A673 (cell line): ENCODE measurements at places on chromosomes 4 and X. TPM values are rescaled to one million over a fixed set of nuclear protein-coding genes. Genes with fewer than 3 reads are reported as not detected.

DNA sequence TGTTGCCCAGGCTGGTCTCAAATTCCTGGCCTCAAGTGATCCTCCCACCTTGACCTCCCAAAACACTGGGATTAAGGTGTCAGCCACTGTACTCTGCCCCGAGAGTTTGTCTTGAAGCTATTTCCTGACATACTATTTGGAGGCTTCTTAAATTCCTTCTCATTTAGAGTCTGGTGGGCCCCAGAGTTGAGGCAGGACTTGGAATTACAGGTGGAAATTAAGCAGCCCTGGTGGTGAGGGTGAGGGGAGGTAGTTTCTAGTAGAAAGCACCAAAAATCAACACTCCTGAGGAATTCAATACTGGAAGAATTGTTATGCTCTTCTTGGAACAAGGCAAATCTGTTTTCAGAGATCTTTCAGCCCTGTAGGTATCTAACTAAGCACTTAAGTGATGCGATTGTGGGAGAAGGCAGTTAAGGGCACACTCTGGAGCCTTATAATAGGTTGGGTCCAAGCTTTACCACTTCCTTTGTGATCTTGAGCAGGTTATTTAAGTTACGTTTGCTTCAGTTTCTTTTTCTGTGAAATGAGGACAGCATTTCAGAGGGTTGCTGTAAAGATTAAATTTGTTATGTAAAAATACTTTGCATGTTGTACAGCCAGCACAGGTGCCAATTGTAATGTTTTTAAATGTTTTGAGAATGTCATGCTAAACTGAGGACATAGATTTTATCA is 200.7 kb downstream of the SOWAHB start:
- no peak for DNase-seq
- no peak overlapping the region for H3K27ac ChIP-seq
- H3K36me3 ChIP-seq: no peaks in the 10 kb centered on the region
- H3K27me3 ChIP-seq: no peaks in the 10 kb centered on the region
- no peaks in the 10 kb centered on the region for H3K4me1 ChIP-seq

- H3K4me3 ChIP-seq: no peak overlapping the region
- no peaks in the 10 kb centered on the region for H3K4me1 ChIP-seq
- H3K36me3 ChIP-seq: no peaks in the 10 kb centered on the region
- no peaks in the 10 kb centered on the region for H3K27me3 ChIP-seq
- no peak overlapping the region for H3K27ac ChIP-seq
These were observed 6.5 kb downstream of the SASH3 start for GRCh38 chrX:129786210-129786651.

- no peaks in the 10 kb centered on the region for H3K27me3 ChIP-seq
- DNase-seq: peak; percentile 81
- H3K36me3 ChIP-seq: no peaks in the 10 kb centered on the region
- peaks cover 4% of the 10 kb centered on the region for H3K4me1 ChIP-seq
- peak overlapping the region; percentile 54 for H3K27ac ChIP-seq
These were observed 49.9 kb downstream of the ELF4 start for GRCh38 chrX:130060122-130061069.

Gene FAM3A
- total RNA-seq: 35.8 and 38.5 TPM in 2 replicates

DNA sequence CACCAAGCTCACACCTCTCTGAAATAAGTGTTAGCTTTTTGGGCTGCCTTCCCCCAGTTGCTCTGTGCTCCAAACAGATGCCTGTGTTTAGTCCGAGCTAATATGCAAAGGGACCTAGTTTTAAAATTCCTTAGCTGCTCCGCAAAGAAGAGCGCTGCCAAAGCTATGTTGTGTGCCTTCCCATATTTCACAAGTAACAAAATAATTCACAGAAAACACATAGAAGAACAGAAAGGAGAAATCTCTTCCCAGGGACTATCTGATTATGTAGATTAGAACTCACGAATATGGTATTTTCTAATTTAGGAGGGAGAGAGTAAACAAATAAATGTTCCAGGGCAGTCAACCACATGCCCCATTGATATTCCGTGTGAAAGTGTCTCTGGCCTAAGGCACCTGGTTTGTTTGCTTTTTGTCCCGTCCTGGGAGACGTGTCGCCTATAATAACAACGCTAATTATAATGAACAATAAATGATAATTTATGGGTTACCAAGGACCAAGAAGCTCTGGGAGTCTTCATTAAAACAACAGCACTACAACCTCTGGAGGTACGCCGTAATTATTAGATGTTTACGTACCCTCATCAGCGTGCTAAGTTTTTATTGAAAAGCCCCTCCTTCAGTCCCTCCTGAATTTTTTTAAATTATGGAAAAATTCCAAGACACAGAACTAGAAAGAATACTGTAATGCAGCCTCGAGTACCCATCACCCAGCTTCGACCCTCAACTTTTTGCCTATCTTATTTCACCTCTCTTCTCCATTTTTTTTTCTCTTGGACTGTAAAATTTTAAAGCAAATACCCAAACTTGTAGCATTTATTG is 1.2 kb upstream of the CCNG2 start:
- H3K4me3 ChIP-seq: peak overlapping the region; percentile 81
- H3K27me3 ChIP-seq: no peaks in the 10 kb centered on the region
- no peaks in the 10 kb centered on the region for H3K4me1 ChIP-seq
- H3K36me3 ChIP-seq: peaks cover 5% of the 10 kb centered on the region
- H3K27ac ChIP-seq: peak overlapping the region; percentile 95

GRCh38 chr4:85423431-85423830 is 51.5 kb upstream of the ARHGAP24 start:
- H3K4me1 ChIP-seq: no peaks in the 10 kb centered on the region
- no peak overlapping the region for H3K4me3 ChIP-seq
- no peak overlapping the region for H3K27ac ChIP-seq
- no peak for DNase-seq
- H3K27me3 ChIP-seq: no peaks in the 10 kb centered on the region

DNA sequence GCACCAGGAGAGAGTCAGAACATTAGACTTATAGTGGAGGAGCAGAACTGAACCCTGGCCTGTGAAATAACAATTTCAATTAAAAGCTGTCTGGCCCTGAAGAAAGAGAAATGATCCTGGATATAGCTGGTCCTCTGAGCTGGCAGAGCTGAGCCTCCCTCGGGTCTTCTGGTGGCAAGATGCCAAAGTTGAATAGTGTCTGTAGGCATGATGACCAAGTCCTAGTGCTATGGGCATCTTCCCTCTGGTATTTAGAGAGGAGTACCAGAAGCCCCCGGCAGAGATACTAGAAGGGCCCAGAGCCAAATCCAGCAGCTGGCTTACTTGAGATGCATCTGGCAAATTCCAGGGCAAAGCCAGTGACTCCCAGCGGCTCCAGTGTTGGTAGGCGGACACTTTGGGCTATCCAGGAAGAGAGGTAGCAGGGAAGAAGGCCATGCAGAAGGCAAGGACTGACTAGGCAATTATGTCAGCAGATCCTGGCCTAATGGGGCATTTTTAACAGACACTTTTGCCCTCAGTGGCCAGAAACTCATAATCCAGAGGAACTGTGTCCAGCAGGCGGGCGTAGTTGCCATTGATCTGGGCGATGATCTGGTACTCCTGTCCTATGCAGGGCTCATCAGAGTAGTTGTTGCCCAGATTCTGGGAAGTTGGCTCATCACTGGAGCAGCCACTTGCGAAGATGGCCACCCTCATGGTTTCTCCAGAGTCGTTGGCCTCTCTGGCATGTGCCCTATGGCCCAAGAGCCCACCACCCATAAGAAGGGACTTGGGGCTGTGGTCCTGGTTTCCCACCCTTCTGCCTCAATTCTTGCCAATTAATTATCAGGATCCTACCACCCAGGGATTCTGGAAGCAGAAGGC is 17.9 kb downstream of the VSIG4 start:
- H3K4me3 ChIP-seq: no peak overlapping the region
- H3K36me3 ChIP-seq: no peaks in the 10 kb centered on the region
- no peaks in the 10 kb centered on the region for H3K27me3 ChIP-seq

Gene CYBB
- total RNA-seq: 0.22 TPM in 1 of 2 replicates, not detected in the other

DNA sequence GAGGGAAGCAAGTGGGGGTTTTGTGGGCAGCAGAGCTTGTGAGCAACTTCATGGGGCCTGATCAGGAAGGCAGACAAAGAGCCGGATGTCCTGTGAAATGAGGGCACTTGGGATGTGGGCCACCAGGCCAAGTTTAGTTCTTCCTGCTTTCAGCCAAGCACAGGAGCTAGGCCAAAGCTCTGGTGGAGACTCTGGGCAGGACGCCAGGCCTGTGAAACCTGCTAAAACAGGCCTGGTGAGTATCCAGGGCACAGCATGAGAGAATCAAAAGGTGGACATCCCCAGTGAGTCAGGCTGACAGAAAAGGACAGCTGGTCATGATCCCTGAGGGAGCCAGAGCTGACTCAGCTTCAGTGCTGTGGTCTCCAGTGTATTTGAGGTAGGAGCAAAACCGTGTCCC is 95.7 kb downstream of the NPNT start:
- no peaks in the 10 kb centered on the region for H3K27me3 ChIP-seq
- no peak overlapping the region for H3K4me3 ChIP-seq
- no peak for DNase-seq
- no peaks in the 10 kb centered on the region for H3K4me1 ChIP-seq

DNA sequence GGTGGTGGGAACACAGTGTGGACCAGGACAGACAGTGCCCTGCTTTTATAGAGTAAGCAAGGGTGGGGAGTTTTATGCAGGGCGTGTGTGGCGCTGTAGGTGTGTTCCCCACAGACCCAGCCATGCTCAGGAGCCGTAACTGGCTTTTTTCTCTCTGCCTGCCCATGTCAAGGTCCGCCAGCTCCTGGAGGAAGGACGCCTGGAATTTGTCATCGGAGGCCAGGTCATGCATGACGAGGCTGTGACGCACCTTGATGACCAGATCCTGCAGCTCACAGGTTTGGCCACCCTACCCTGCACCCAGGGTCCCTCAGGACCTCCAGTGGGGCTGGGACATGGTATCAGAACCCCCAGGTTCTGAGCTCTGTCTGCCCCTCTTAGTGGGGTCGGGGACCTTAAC is 3.2 kb downstream of the MAN2B2 start:
- H3K27ac ChIP-seq: no peak overlapping the region
- no peaks in the 10 kb centered on the region for H3K27me3 ChIP-seq
- no peak overlapping the region for H3K4me3 ChIP-seq
- no peaks in the 10 kb centered on the region for H3K4me1 ChIP-seq
- no peak for DNase-seq

GRCh38 chr4:108003982-108004515 is 14.4 kb downstream of the HADH start:
- H3K4me1 ChIP-seq: no peaks in the 10 kb centered on the region
- no peak for DNase-seq
- H3K27ac ChIP-seq: no peak overlapping the region
- no peaks in the 10 kb centered on the region for H3K27me3 ChIP-seq
- no peak overlapping the region for H3K4me3 ChIP-seq

Gene MAGEB1
- total RNA-seq: not detected in 2 replicates

DNA sequence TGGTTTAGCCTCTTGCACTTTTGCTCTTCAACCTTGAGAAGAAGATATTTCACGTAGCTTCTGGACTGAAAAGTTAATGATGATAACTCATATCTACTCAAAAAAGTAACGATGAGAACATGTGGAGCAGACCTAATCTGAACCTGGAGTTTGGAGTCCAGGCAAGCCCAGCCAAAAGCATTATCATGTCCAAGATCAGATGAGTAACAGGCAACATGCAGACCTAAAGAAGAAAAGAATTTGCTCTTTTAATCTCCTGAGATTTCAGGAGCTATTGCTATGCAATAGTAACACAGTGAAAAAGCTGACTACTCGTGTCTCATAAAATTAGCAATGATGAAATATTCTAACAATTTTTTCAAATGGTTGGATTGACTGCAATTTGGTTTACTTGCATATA is 21.8 kb upstream of the PPA2 start:
- no peak overlapping the region for H3K4me3 ChIP-seq
- no peaks in the 10 kb centered on the region for H3K36me3 ChIP-seq
- DNase-seq: no peak
- no peaks in the 10 kb centered on the region for H3K4me1 ChIP-seq
- H3K27me3 ChIP-seq: no peaks in the 10 kb centered on the region
- H3K27ac ChIP-seq: no peak overlapping the region

Gene CLDN22
- not detected in 2 replicates for total RNA-seq

DNA sequence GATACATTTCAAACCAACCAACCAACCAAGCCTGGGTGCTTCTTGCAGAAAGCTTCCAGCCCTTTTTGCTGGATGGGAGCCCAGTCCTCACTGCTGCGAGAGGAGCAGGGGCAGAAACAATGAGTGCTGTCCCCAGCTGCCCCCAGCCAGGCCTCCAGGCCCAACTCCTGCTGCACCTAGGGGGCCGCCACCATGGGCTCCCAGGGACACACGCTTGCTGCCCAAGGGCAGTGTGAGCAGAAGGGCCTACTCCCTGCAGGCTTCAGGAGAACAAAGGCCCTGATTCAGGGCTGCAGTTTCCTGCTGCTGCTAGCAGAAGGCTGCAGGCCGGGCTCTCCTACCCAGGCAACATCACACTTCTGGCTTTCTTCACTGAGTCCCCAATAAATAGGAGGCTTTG is 37.7 kb upstream of the ENPP6 start:
- DNase-seq: no peak
- H3K4me1 ChIP-seq: no peaks in the 10 kb centered on the region
- no peaks in the 10 kb centered on the region for H3K36me3 ChIP-seq
- no peak overlapping the region for H3K4me3 ChIP-seq
- H3K27me3 ChIP-seq: no peaks in the 10 kb centered on the region

DNA sequence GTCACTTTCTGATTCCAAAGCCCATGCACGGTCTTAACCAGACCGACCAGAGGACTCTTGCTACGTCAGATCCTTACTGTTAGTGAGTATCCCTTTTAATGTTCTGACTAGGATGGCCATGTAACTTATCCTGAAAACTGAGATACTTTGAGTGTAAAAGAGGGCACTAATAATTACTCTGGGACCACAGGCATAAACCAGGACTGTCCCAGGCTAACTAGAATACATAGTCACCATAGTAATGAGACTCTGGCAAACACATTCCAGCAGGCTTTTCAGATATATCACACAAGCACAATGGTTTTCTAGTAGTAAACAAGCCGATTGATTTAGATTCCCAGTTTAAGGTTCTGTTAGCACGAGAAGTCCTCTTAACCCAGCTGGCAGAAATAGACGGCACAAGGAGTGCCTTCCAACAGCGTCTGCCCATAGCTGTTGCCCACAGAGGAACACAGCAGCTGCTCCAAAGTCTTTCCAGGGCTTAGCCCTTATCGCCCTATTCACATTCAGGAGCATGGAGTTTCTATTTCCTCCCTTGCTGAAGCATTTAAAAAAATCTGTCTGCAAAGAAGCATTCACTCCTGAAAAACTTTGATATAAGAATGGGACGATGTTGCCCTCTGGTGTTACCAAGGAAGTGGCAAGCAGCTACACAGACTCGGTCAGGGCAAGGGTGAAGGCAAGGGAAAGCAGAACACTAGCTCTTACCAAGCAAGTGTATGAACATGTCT is 92.4 kb downstream of the CXCL13 start:
- no peaks in the 10 kb centered on the region for H3K36me3 ChIP-seq
- H3K4me3 ChIP-seq: no peak overlapping the region
- H3K27ac ChIP-seq: no peak overlapping the region
- no peaks in the 10 kb centered on the region for H3K4me1 ChIP-seq

GRCh38 chr4:136650541-136651277 is 881.6 kb downstream of the PCDH18 start:
- no peak overlapping the region for H3K27ac ChIP-seq
- H3K4me1 ChIP-seq: peaks cover 5% of the 10 kb centered on the region
- H3K36me3 ChIP-seq: no peaks in the 10 kb centered on the region
- no peak overlapping the region for H3K4me3 ChIP-seq

DNA sequence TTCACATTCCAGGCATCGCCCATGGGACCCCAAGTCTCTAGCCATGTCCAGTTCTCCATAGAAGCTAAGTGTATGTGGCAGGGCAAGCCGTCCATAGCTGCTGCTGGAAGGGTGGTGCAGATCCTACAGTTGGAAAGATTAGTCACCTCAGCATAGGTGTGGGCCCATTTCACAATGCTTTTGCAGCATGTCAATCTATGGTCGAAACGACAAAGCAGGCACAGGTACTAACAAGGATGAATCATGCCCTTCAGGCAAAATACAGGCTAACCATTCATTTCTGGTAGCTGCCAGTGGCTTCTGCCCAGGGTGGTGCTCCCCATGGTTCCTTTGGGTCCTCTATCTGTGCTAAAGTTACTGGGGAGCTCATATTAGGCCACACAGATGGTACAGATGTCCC is 225.2 kb downstream of the ADGRL3 start:
- DNase-seq: no peak
- no peak overlapping the region for H3K27ac ChIP-seq
- H3K27me3 ChIP-seq: no peaks in the 10 kb centered on the region
